Stimulated activated CD4-positive, alpha-beta T cell treated with anti-CD3 and anti-CD28 coated beads, Interleukin-1b, Interleukin-23, amount 100 ng/mL, for 1 hour (primary cell): ENCODE measurements at places on chromosomes 7 and 10.

GRCh38 chr10:27242473-27242950, 1.9 kb upstream of the ACBD5 start:
- DNase-seq, result no peak

DNA sequence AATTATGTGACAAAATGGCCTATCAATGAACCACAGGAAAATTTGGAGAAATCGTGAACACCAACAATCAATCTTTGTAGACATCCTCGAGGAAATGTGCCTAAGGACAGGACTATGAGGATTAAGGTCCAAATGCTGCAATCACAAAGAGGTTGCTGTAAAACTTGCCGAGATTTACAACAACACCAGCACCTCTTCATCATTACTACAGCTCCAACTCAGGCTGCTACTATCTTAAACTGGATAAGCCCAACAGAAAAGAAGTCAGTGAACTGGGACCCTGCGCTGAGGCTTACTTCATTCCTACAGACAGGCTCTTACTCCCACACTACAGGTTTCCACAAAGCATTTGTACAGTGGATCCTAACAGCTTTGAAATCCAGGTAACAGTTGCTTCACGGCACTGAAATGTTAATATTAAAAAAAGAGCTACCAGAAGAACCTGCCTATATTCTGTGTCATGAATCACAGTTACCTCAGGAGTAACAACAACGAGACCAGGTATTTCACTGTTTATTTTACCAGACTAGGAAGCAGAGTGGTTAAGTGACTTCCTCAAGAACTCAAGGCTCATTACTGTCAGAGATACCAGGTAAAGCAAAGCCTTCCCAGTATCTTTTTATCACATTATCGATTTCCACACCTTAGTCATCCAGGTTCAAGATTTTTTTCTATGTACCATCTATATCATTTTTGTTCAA, 23.9 kb downstream of the CACUL1 start:
- no peak for DNase-seq

GRCh38 chr10:78614267-78614666, 454.5 kb upstream of the ZMIZ1 start:
- no peak for DNase-seq

GRCh38 chr7:50305583-50306493, 1.3 kb downstream of the IKZF1 start:
- DNase-seq, result no peak

DNA sequence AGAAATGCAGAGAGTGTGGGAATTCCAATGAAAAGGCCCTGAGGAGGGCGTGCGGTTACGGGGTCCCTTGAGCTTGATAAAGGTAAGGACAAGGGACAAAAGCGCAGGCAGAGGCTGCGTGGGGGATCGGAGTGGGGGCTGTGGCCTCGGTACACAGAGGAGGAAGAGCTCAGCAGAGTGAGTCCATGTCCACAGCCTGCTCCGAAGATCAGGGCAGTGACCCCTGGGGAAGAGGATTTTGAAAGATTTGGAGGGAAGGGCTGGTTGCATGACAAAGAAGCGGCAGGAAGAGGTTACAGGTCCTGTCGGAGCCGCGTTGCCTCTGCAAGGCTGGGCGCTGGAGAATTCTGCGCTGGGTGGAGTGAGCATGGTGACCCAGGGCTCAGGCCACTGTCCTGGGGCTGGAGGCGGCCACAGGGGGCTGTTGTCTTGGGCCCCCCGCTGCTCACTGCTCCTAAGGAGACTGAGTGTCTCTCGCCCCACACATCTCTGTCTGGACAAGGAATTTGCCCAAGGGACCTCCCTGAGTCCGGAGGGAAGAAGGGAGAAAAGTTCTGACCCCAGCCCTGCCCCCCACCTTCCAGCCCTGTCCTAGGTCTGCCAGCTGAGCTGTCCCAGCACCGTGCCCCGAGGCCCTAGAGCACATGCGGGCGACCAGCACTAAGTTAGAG, 69.8 kb upstream of the INSIG1 start:
- DNase-seq, result no peak

- no peak for DNase-seq
Measured at GRCh38 chr7:116152276-116152675, 58.1 kb upstream of the TES start.

GRCh38 chr7:114084472-114085312, 165.9 kb upstream of the PPP1R3A start:
- DNase-seq, result no peak

- DNase-seq, result no peak
Measured at GRCh38 chr10:6407034-6407721, 172.9 kb downstream of the PRKCQ start.

GRCh38 chr10:32412499-32412853, 33.5 kb upstream of the CCDC7 start:
- no peak for DNase-seq

- DNase-seq, result no peak
Measured at GRCh38 chr7:55509322-55509721, 63.0 kb downstream of the VOPP1 start.

DNA sequence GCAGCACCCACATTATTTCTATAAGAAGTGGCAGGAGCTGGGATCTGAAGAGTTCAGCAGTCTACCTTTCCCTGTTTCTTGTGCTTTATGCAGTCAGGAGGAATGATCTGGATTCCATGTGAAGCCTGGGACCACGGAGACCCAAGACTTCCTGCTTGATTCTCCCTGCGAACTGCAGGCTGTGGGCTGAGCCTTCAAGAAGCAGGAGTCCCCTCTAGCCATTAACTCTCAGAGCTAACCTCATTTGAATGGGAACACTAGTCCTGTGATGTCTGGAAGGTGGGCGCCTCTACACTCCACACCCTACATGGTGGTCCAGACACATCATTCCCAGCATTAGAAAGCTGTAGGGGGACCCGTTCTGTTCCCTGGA, 874 bp upstream of the RBP3 start:
- no peak for DNase-seq

GRCh38 chr7:39043531-39043930, 65.8 kb downstream of the POU6F2 start:
- DNase-seq, result no peak

DNA sequence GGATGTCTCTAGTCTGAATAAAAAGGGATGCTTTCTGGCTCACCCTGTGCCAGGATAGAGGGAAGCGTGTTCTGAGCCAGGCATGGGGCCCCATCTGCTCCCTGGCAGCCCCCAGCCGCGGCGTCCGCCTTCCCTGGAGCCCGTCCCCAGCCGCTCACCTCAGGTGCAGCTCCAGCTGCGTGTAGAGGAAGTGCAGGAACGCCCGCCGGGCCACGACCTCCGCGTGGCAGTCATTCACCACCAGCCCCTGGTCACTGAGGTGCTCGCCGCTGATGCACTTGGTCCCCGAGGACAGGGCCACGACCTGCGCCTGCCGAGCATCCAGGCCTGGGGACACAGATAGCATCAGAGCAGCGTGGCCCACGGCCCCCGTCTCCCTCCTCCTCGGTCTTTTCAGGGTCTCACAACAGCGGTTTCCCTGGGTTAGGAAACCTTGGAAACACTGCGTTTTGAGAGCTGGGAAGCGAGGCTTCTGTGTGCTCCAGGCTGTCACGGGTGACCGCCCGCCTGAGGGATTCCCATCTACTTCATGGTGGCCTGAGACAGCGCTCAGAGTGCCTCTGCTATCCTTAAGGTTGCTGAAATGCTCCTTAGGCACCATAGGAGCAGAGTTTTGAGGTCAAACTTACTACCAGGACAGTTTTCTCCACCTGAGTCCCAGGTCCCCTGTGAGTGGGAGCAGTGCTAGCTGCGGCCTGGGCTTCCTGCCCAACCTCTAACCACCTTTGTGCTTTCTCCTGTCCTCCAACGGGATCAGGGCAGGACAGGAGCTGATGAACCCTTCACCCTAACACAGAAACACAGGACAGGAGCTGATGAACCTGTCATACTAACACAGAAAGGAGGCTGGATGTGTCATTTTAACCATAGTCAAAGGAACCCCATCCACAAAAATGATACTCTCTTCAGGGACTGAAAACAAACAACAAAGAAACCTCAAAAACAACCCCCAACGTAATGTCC, 186.1 kb downstream of the WDR37 start:
- DNase-seq, result no peak

DNA sequence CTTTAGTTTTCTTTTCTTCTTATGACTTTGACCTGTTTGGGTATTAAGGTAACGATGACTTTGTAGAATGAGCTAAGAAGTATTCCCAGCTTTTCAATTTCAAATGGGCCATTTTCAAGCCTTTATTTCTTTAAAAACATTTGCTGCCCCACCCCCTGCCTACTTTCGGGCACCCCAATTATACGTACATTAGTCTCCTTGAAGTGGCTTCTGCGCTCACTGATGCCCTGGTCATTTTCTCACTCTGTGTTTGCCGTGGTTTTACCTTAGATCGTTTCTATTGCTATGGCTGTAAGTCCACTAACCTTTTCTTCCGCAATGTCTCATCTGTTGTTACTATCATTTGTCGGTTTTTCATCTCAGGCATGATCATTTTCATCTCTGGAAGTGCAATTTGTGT, 24.9 kb downstream of the FOXL3 start:
- DNase-seq, result no peak

- no peak for DNase-seq
Measured at GRCh38 chr10:42615419-42615818, 23.0 kb downstream of the ZNF33B start.

DNA sequence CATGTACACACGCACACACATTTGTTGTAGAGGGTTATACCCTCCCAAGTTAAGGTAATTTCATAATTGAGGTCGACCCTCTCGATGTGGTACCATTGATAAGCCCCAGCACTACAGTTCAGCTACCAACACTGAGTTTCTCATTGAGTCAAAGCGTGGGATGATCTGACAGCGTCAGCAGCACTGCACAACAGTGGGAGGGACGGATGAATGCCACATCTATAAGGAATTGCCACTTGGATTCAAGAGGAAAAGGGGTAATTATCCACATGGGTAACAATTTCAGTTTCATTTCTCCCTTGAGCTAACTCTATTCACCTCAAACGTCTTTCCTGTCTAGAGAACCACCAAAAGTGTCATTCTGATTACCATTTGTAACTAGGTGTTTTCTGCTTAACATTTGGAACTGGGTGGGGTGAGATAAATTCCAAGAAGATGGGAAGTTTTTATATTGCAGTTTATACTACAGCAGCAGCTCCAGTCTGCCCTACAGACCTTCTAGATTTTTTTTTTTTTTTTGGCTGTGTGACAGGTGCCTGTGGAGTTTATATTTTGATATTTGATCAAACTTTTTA, 342.9 kb downstream of the AUTS2 start:
- DNase-seq, result no peak

DNA sequence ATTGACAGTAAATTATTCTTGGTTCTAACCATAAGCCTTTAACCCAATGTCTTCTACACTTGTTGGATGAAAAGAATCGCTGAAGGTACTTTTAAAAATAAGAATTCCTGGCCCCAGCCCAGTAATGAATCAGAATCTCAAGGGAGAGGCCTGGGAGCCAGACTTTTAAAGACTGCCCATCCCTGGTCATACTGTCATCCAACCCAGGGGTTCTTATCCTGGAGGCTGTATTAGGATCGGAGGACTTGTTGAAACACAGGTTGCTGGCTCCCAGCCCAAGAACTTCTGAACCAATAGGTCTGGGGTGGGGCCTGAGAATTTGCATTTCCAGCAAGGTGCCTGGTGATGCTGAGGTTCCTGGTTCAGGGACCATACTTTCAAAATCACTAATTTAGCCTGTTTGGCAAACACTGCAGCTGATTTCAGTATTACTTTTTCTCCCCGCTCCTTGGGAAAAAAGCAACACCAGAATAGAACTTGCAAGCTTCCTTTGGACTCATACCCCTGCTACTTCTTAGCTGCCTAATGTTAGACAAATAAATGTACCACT, 79.5 kb upstream of the FAM133B start:
- DNase-seq, result no peak

GRCh38 chr7:156582591-156583123, 57.9 kb upstream of the RNF32 start:
- no peak for DNase-seq

GRCh38 chr7:68671046-68671445, 927.2 kb upstream of the AUTS2 start:
- DNase-seq, result no peak

- DNase-seq, result no peak
Measured at GRCh38 chr10:58734116-58734515, 221.4 kb downstream of the BICC1 start.

DNA sequence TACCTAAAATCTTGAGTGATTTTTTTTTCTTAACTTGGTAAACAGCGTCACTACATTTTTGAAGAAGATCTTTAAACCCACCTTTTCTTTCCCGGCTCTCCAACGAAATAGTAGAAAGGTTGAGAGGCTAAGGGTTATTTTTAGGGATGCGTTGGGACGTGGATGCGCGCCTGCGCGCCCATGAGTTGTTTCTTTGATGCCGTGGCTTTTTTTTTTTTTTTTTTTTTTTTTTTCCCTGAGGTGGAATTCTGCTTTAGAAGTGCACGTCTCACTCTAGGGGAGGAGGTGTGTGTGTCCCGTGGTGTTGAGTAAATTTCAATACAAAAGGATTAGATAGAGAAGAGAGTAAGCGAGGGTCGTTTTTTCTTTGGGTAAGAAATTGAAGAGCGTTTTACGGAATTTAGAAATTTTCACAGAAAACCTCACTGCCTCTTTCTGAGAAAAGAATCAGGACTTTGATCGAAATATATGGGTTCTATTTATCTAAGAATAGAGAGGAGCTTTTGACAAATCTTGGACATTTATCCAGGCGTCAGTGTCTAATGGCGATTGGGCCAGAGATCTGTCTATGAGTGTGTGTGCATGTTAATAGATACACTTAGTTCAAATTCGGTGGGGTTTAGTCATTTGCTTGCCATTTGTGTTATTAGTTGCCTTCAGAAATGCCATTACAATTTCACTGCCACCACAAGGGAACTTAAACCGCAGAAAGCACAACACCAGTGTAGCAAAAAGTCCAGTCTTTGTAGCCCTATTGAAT, 1.2 kb upstream of the SP8 start:
- no peak for DNase-seq

GRCh38 chr10:63633677-63634487, 112.7 kb downstream of the REEP3 start:
- no peak for DNase-seq

DNA sequence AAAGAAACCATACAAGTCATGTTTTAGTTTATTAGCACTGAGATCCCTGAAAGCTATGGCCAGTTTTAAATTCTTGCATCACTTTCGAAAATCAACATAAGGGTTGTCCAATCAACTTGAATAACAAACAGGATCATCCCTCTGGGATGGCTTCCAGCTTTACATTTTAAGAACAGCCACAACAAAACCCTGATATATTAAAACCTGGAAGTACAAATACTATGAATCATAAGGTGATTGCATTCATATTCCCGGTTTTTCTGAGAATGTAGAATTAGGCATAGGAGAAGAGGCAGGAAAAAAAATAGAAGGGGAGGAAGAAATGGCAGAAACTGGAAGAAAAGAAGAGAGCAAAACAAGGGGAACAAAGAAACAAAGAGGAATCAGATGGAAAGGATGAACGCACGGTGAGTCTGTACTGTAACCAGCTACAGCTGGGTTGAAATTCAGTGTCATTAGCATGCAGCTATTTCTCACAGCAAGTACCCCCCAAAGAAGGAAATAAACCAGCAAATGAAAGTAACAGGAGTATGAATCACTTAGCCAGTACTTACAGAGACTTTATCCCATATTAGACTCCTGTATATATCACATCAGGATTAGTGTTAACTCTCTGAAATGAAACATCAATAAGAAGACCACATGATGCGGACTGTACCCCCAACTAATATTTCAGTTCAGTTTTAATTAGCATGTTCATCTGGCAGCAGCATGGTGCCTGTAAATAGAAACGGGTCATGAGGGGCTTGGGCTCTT, 301.3 kb downstream of the RNLS start:
- DNase-seq, result no peak

- no peak for DNase-seq
Measured at GRCh38 chr10:70962686-70963085, 74.3 kb upstream of the PCBD1 start.

- DNase-seq, result no peak
Measured at GRCh38 chr10:32982911-32983909, 25.2 kb upstream of the ITGB1 start.

- no peak for DNase-seq
Measured at GRCh38 chr10:122647383-122647968, 52.2 kb downstream of the C10orf120 start.
